NCI-H460 (cell line): ENCODE measurements at places on chromosomes 7 and 10.

GRCh38 chr7:104469166-104469820, 140.9 kb downstream of the LHFPL3 start:
- DNase-seq, result no peak

- peak; percentile 59 for DNase-seq
These were observed 19.9 kb upstream of the MAP3K8 start for GRCh38 chr10:30413996-30414576.

- DNase-seq, result no peak
These were observed 30.4 kb downstream of the AMZ1 start for GRCh38 chr7:2718296-2718965.

DNA sequence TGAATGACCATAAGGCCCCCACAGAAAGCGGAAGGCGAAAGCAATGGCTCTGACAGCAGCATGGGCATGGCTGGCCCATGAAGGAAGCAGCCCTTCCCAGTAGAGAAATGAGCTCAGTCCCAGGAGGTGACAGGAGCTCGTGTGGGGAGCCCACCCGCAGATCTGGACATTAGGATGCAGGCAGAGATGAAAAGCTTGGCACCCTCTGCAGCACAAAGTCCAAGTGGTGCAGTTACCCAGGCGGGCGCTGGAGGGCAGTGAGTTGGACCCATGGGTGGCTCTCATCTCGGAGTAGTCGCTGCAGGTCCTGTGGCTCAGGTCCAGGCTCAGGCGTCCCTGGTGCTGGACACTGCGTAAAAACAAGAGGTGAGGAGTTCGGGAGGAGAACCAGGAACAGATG, 109.0 kb downstream of the DLG5 start:
- DNase-seq, result no peak

DNA sequence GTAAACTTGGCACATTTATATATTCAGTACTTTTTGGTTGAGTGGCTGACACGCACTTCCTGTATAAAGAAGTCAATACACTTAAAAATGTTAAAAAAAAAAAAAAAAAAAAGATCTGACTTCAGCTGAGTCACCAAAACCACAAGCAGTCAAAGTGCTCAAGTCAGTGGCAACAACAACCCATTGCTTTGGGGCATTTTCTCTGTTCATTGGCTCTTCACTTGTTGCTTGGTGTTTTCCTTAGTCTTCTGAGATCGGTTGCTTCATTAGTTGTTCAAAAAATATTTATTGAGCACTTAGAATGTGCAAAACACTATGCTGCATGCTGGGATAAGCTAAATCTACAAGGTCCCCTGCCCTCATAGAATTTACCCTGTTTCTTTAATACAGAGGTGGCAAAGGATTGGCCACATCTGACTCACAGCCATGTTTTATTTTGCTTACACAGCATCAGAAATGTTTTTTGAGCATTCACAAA, 63.7 kb downstream of the ZNRF2 start:
- DNase-seq, result peak; percentile 46

- peak; percentile 43 for DNase-seq
These were observed 102.0 kb downstream of the PKD1L1 start for GRCh38 chr7:47846138-47846836.

- no peak for DNase-seq
These were observed 7.5 kb upstream of the LRRN3 start for GRCh38 chr7:111083413-111083812.

DNA sequence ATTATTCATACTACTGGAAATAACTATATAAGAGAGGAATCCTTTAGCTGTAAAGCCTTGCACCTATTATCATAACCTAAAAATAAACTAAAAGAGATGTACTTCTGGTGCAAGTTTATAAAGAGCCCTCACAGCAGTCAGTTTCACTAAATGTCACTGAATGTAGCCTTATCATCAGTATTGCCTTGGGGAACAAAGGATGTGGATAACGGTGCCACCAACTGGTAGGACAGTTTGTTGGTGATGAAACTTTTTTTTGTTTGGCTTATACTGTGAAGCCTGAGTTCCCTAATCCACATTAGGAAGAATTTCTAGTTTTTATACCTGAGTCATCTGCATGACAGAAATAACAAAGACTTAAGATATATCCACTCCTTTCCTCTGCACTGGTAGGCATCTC, 117.9 kb upstream of the COL1A2 start:
- peak; percentile 36 for DNase-seq

DNA sequence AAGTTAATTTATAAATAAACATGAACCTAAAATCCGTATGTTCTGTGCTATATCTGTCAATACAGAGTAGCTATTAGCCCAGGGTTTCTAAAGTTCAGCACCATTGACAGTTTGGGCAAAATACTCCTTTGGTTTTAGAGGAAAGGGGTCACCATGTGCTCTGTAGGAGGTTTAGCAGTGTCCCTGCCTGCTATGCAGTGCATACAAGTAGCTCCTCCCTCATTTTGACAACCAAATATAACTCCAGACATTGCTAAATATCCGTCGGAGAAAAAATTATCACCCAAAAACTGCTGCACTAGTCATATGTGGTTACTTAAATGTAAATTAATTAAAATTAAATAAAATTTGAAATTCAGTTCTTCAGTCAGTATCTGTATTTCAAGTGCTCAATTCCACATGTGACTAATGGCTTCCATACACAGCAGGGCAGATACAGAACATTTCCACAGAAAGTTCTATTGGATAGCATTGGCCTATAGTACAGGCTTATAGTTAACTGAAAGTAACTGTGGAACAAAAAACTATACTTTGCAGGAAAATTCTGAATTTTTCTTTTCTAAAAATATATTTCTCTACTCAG, 6.4 kb downstream of the UPF2 start:
- DNase-seq, result no peak

DNA sequence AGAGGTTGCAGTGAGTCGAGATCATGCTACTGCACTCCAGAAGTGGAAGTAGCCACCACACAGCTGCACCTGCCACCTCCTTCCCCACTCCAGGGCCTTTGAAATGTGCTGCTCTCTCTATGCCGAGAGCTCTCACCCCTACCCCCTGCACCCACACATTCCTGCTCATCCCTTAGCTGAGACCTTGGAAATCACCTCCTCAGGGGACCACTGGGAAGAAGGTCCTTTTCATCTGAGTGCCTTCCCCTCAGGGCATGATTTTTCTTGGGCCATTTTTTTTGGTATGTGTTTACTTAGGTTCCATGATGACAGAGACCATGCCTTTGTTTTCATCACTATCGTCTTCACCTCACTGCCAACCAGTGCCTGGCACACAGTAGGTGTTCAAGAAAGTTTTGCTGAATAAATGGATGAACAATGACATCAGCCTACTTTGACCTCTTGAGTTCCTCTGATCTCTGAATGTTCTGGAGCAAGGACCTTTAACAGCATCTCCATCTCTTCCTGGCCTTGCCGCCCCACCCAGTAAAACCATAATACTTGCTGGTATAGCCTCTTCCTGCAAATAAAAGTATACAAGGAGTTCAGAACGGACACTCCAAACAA, 166.6 kb upstream of the KLF14 start:
- DNase-seq, result no peak

DNA sequence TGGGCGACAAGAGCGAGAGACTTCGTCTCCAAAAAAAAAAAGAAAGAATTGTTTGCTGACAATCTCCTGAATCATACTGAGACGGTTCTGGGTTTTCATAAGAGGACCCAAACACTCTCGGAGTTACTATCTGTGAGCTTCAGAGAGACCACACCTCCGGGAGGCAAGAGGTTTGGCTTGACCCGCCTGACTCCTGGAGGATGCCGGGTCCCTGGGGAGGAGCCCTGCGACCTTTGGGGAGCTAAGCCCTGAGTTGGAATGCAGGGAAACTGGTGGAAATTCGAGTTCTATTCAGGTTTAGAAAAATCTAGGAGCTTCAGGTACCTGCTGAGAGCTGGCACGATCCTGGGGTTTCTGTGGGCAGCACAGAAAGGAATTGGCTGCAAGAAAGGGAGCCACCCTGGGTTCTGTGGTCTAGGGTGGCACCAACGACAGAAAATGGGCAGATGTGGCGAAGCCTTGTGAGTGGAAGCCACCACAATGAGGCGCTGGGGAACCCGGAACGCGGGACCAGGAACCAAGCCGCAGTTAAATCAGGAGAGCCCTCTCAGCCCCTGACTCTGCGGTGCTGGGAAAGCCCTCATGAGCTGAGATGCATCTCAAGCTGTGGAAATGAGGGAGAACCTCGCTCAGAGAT, 21.9 kb upstream of the GATAD1 start:
- no peak for DNase-seq

DNA sequence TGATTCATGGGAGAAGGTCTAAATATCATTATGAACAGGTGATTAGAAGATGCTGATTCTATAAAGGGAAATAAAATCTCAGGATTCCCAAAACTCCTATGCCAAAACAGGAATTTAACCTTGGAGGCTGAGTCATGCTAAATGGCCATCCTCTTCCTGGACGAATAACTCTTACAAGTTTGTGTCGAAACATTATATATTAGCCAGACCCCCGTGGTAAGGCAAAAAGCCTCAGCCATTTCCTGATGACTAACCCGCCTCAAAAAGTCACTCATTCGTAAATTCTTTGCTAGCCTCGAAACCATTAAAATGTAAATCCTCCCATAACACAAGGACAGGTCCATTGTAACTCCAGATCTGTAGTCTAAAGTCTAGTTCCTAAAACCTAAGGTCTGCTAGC, 32.0 kb downstream of the CUL2 start:
- DNase-seq, result no peak

DNA sequence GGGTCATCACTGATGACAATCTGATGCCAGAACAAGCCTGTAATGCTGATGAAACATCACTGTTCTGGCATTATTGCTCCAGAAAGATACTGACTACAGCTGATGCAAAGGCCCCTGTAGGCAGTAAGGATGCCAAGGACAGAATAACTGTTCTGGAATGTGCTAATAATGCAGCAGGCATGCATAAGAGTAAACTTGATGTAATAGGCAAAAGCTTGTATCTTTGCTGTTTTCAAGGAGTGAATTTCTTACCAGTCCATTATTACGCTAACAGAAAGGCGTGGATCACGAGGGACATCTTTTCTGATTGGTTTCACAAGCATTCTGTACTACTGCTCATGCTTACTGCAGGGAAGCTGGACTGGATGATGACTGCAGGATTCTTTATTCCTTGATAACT, 18.7 kb downstream of the LCOR start:
- DNase-seq, result no peak

- DNase-seq, result peak; percentile 91
These were observed 185.7 kb upstream of the AUTS2 start for GRCh38 chr7:69412331-69413146.

DNA sequence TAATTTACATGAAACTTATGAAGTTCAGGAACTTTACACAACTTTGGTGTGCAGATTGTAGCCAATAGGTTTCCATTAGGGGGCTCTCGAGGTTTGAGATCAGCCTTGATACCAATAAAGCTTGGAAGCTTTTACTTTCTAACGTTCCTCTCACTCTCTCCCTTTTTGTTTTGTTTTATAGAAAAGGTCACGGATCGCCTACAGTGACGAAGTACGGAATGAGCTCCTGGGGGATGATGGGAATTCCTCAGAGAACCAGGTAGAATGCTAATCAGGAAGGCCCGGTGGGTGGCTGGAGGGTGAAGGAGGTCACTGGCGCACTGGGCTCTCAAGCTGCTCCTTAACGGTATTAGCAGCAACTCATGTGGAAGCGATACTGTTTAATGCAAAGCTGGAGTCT, 79.9 kb downstream of the VTI1A start:
- DNase-seq, result no peak

DNA sequence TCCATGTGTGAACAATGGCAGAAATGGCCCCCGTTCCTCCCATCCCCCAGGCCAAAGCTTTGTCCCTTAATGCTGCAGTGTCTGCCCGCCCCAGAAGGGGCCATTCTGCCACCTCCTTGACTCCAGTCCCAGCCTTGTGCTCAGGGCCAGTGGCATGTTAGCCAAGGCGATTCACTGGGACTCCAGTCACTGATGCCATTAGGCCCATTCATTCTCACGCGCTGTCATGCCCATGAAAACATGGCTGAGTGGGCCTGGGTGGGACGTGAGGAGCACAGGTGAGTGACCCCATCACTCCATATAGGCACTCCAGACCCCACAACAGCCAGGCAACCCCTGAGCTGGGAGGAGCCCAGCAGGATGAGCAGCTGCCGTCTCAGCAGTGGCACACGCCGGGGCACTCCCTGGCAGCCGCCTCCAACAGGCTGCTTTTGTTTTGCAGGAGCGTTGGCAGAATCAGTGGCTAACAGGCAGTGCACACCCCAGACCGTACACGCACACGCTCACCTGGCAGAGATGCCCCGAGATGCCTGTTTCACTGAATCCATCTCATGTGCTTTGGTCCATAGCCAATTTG, 79.5 kb downstream of the TCERG1L start:
- DNase-seq, result no peak

GRCh38 chr7:158685693-158686092, 18.9 kb downstream of the NCAPG2 start:
- DNase-seq, result no peak

- no peak for DNase-seq
These were observed 49.7 kb downstream of the SDHAF3 start for GRCh38 chr7:97167176-97167575.

GRCh38 chr10:131786756-131787605, 113.8 kb upstream of the PPP2R2D start:
- DNase-seq, result peak; percentile 26

DNA sequence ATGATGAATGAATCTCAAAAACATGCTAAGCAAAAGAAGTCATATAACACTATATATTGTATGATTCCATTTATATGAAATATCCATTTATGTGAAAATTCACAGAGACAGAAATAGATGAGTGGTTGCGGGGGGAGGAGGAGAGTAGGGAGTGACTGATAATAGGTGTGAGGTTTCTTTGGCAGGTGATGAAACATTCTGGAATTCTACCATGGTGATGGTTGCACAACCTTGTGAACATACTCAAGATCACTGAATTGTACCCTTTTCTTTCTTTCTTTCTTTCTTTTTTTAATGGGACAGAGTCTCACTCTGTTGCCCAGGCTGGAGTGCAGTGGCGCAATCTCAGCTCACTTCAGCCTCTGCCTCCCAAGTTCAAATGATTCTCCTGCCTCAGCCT, 10.7 kb downstream of the SVOPL start:
- DNase-seq, result no peak

DNA sequence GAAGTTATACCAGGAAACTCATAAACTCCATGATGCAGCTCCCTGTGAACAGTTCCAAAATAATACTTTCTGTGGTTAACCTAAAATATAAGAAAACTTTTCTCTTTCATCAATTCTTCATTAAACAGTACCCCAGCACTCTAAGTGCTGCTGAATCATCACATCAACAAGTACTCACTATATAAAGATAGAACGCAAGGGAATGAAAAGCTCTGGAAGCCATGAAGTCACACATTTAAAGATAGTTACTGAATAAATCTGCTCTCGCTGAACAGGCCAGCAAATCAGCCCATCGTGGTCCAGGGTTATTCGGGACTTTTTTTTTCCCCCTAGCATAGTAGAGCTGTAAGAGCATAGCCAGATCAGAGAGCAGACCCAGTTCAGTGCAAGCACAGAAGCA, 254.3 kb downstream of the IPMK start:
- no peak for DNase-seq

- no peak for DNase-seq
These were observed 34.8 kb downstream of the TRDMT1 start for GRCh38 chr10:17166699-17167098.

- no peak for DNase-seq
These were observed 64.0 kb upstream of the EGR2 start for GRCh38 chr10:62880162-62880561.

- no peak for DNase-seq
These were observed 204.3 kb downstream of the MBL2 start for GRCh38 chr10:52568309-52568708.
